Inflammatory macrophage treated with lipopolysaccharide for 4 hours (primary cell): ENCODE measurements at places on chromosomes 12 and 14.

DNA sequence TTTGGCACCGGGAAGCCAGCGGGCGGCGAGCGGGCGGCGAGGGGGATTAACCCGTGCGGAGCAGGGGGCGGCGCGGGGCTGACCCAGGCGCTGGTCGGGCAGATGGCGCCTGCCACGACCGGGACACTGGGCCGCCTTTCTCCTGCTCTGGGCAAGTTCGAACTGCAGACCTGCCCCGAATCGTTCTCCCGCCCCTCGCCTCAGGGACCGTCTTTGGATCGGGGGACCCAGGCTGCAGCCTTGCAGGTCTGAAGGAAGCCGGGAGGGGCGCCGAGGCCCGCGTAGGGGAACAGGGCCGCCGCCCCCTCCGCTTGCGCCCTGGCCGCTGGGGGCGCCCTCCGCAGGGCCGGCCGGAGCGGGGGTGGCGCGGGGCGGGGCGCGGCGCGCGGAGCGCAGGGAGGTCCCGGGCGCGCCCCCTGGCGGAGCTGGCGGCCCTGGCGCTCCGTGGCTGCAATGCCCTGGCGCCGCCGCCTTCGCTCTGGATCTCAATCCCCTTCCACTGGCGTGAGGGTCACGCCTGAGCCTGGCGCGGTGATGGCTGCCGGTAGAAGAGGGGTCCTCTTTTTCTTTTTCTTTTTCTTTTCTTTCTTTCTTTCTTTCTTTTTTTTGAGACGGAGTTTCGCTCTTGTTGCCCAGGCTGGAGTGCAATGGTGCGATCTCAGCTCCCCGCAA, 449 bp upstream of the LTBP2 start:
- peak; percentile 82 for DNase-seq

DNA sequence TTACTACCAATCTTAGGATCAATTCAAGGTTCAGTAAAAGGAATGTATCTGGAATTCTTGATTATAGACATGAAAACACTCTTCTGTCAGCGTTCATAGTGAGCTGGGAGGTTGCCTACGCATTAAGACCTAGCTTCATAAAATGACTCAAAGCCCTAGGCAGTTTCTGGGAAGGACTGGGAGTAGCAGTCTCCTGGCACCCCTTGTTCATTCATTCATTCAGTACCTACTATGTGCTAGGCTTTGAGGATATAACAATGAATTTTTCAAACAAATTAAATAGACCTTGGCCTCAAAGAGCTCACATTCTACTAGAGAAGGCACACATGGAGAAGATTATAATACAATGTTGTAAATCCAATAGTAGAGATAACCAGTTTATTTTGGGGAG, 46.1 kb downstream of the MDM2 start:
- DNase-seq, result no peak

DNA sequence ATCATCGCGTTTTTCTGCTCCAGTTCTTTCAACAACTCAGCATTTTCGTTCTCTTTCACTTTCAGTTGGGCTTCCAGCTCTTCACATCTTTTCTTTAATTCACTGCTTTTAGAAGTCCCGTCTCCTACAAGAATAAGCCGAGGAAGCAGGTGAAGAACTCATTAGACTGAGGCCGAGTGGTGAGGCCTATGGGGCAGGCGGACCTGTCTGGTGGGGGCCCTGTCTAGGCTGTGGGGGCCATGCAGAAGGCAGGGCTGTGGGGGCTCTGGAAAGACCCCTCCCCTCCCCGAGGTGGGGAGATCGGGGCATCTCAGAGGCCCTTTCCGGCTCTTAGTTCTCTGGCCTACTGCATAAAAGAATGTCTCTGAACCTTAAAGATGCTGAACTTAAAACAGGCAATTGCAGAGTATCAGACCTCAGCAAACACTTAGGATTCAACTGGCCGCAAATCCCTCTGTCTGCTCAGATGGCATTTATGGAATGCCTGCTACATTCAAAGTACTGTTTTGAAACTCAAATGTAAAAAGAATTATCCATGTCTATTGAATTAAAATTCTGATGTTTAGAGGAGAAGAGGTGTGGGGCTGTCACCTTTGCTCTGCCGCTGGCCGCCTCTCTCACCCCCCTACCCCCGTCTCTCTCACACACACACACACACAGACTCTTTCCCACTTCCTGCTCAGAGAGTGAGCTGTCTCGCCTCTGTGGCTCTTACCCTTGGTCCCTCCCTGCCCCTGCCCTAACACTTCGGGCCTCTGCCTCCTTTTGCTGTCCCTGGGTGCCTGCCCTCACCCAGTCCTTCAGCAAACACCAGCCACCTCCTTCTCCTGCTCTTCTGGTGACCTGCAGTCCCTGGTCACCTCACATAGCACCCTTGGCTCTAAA, 34.7 kb downstream of the CCDC92 start:
- peak; percentile 5 for DNase-seq

- no peak for DNase-seq
These were observed 29.2 kb downstream of the PRMT8 start for GRCh38 chr12:3520168-3520567.

DNA sequence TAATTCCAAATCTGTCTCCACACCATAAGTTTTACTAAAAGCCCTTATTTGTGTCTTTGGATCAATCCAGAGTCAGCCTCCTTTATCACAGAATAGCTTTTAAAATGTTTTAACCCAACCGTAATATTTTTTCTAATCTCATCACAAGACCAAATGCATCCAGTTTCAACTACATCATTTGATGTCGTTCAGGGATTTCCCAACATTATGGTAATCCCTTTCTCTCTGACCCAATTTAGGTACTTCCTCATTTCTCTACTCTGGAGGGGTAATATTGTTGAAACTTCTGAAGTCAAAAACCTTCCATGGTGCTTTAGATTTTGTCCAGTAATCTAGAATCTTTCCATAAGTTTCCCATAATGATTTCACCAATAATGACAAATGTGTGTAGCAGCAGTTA, 596.8 kb downstream of the SOX5 start:
- DNase-seq, result no peak

GRCh38 chr12:92938018-92938417, 8.9 kb upstream of the EEA1 start:
- no peak for DNase-seq

DNA sequence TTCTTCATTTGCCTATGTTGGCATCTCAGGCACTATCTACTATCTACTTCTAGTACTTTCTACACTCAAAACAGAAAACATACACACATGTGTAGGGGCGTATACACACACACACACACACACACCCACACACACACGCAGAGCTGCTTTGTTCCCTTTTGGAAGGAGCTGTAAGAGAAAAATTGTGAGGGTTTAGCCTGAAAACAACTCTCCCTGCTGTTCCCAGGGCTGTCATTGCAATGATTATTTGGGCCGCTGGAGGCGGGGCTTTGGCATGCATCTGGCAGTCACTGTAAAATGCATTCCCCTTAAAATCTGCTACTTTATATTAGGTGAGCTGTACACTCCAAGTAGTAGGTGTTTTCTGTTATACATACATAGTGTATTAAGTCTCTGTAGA, 29.1 kb upstream of the SLC38A2 start:
- no peak for DNase-seq

GRCh38 chr14:102891111-102891510, 31.4 kb upstream of the AMN start:
- DNase-seq, result no peak

GRCh38 chr14:99654235-99654985, 9.5 kb downstream of the HHIPL1 start:
- no peak for DNase-seq

DNA sequence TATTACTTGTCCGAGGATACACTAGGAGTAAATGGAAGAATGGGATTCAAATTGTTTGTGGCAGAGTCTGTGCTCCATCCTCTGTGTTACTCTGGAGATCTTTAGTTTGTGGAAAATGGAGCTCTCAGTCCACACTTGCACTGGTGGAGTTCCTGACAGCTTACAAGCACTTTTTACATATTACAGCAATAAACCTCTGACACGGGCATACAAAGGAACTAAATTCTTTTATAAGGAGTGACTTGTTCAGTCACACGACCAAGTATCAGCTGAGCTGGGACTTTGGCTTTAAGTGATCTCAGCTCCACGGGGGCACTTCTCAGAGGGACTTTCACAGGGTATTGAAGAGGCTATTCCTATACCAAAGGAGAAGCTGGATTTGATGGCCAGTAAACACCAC, 417.5 kb downstream of the LRIG3 start:
- DNase-seq, result no peak

GRCh38 chr14:68678471-68678870, 114.4 kb downstream of the ZFP36L1 start:
- no peak for DNase-seq

- DNase-seq, result no peak
These were observed 585.7 kb upstream of the TMEM132C start for GRCh38 chr12:127681151-127681754.

DNA sequence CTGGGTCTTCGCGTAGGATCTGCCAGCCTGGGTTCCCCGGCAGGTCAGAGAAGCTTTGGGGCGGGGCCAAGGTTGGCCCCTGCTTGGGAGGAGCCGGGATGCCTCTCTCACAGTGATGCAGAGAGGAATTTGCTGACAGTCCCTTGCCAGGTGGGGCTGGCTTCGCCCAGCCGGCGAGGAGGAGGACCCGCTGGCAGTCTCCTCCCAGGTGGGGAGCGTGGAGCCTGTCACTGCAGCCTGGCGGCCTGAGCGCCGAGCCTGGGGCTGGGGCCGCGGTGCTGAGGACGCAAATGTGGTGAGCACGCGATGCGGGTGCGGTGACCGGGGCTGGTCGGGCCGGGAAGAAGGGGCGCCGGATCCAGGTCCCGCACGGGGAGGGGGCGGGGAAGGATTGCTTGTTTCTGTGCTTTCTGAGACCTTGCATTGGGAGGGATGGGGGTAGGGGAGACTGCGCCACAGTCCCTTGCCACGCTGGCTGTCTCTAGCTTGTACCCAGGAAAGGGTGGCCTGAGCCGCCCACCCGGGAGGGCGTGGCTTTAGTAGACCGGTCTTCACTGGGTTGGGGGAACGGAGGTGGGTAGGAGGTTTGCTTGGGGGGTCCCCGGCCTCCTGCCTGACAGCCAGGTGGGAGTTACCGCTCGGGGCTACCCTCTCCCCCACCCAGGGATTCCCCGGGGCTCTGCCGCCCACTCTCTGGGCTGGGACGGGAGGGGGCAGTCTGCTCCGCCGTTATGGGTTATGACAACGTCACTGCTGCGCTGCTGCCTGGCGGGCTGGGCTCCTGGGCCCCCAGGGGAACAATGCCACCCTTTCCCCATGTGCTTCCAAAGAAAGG, at the start of gene TMEM63C:
Gene TMEM63C, plus strand, starts transcription at position 196 of the 835 bp plus-strand sequence. CDS start 37,016 bp downstream, outside the sequence.
- DNase-seq, result no peak

DNA sequence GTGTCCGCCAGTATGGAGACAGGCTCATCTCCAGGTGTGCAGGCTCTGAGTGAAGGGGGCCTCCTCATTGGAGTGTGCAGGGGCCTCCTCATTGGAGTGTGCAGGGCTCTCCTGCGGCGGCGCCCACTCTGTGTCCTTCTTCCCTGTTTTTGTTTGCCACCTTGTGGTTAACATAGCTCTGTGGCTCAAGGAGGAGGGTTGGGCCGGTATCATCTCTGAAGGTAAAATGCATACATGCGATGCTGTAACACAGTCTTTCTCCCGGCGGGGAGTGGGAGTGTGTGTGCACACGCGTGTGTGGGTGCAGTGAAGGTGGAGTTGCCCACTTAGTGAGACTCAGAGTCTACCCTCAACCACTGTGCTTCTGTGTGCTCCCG, 429.4 kb downstream of the ZFP36L1 start:
- no peak for DNase-seq

DNA sequence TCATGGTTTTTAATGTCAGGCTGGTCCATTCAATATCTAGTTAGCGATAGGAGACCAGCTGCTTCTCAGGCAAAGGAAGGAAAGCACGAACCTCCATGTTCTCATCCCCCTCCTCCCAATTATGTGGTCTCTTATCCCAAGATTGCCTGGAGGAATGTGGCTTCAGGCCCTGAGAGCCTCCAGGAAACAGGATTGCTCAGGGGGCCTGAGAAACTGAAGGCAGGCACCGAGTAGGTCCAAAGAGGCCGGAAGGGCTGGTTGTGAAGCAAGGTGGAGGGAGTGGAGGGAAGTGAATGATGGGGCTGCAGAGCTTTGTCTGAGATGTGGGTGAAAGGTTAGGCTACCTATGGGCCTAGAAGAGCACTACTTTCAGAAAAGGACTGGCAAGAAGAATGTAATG, 188.2 kb upstream of the DDHD1 start:
- DNase-seq, result no peak

DNA sequence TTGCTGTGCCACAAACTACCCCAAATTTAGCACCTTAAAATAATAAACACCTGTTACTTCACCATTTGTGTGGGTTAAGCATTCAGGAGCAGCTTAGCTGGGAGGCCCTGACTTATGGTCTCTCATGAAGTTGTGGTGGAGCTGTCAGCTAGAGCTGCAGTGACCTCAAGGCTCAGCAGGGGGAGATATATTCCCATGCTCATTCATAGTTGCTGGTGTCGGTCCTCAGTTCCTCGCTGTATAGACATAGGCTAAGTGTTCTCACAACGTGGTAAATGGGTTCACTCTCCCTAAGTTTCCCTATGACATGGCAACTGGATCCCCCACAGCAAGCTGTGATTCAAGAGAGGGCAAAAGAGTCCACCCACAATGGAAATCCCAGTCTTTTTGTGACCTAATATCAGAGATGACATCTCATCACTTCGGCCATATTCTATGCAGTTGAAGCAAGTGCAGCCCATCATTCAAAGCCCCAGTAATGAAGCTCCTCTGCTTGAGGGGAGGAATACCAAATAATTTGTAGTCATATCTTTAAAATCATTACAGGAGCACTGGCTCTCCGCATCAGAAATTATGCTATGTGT, 41.1 kb downstream of the PRB3 start:
- peak; percentile 24 for DNase-seq

DNA sequence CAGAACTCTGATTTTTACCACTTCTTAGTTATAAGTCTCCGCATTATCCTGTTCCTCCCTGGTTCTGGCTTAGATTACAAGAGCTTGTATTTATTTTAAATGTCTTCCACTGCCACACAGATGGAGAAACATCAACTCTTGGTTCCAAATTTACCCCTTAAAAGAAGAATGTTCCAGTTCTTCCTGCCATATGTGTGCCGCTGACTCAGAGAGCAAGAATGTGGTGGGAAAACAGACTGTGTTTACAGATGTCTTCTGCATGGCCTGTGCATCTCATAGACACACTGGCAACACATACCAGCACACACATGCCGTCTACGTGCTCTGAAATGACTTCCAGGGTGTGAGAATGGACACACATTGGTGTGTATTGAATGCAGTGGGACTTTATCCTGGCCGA, 383.0 kb downstream of the LRIG3 start:
- no peak for DNase-seq

GRCh38 chr14:103861413-103862392, 14.3 kb upstream of the PPP1R13B start:
- DNase-seq, result no peak

DNA sequence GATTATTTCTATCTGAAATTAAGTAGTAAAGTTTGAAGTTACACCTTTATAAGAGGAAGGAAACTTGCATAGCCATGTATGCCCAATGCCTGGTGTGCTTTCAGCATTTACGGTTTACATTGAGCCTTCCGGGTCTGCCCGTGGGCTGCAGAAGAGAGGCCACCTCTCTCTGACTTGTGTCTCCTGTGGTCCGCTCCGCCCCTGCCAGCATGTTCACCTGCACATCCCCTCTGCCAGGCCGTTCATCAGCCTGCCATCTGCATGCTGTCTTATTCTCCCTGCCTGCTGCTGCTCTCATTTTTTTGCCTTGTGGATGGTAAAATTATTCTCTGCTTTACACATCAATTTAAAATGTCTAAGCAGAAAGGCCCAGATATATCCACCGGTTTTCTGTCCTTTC, 41.5 kb upstream of the DYNC1H1 start:
- DNase-seq, result no peak

- no peak for DNase-seq
These were observed 7.6 kb downstream of the SLC38A2 start for GRCh38 chr12:46364777-46365580.

- peak; percentile 29 for DNase-seq
These were observed 19.2 kb upstream of the PPP2R5E start for GRCh38 chr14:63562405-63562804.
